ENCODE measurements at places on chromosomes 16 and 17. TPM values are rescaled to one million over a fixed set of nuclear protein-coding genes. Genes with fewer than 3 reads are reported as not detected.
A peak's percentile ranks its signal among the peaks of the same experiment; 100 is the strongest.

CES1 gene
- 95.9 TPM for total RNA-seq

DNA sequence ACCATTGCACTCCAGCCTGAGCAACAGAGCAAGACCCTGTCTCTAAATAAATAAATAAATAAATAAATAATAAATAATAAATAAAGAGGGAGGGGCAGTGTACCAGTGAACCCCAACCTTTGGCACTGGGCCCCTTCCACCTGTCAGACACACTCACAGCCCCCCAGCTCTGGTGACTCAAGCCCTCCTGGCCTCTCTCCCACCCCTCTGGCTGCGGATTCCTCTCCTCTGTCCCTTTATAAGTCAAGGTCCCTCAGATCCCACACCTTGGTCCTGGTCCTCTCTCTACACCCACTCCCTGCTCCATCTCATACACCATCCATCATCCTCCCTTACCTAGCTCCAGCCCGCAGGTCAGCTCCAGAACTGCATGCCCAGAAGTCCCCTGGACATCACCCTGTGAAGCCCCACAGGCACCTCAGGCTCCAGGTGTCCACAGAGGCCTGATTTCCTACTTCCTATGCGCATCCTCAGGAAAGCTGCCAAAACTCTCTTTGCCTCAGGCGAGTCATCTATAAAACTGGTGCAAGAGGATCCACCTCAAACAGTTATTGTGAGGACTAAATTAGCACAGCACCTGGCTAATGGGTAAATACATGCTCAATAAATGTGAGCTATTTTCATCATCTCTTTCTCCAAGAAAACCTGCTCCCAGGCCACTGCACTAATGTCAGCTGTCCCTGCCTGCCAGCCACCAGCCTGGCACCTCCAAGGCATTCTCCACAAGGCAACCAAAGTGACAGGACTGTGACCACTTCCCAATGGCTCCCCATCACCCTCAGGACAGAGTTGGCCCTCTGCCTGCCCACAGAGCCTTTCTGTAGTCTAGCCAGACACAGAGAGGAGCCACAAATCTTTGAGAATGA, 46.8 kb downstream of the BEAN1 start:
- peak; percentile 52 for DNase-seq

- DNase-seq = peak; percentile 73
Observed at GRCh38 chr17:41547378-41547841, 19.3 kb upstream of the KRT19 start.

DNA sequence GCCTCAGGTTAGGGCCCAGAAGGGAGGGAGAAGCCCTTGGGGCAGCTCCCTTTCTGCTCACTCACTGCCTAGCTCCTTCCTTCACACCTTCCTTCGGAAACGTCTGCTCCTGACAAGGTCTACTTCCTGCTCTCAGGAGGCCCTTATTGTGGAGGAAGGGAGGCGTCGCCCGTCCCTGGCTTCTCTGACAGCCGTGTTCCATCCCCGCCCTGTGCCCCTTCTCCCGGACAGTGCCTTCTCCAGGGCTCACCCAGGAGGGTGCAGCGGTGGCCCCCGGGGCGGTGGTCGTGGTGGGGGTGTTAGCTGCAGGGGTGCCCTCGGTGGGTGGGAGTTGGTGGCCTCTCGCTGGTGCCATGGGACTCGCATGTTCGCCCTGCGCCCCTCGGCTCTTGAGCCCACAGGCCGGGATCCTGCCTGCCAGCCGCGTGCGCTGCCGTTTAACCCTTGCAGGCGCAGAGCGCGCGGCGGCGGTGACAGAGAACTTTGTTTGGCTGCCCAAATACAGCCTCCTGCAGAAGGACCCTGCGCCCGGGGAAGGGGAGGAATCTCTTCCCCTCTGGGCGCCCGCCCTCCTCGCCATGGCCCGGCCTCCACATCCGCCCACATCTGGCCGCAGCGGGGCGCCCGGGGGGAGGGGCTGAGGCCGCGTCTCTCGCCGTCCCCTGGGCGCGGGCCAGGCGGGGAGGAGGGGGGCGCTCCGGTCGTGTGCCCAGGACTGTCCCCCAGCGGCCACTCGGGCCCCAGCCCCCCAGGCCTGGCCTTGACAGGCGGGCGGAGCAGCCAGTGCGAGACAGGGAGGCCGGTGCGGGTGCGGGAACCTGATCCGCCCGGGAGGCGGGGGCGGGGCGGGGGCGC, 231.9 kb downstream of the SEC14L1 start:
- DNase-seq = peak; percentile 94

- DNase-seq = peak; percentile 76
Observed at GRCh38 chr17:78995022-78995760, 14.4 kb downstream of the CANT1 start.

Data from posterior vena cava (tissue), 2 donors.